ENCODE measurements at places on chromosomes 7 and 10.
A peak's percentile ranks its signal among the peaks of the same experiment; 100 is the strongest.

DNA sequence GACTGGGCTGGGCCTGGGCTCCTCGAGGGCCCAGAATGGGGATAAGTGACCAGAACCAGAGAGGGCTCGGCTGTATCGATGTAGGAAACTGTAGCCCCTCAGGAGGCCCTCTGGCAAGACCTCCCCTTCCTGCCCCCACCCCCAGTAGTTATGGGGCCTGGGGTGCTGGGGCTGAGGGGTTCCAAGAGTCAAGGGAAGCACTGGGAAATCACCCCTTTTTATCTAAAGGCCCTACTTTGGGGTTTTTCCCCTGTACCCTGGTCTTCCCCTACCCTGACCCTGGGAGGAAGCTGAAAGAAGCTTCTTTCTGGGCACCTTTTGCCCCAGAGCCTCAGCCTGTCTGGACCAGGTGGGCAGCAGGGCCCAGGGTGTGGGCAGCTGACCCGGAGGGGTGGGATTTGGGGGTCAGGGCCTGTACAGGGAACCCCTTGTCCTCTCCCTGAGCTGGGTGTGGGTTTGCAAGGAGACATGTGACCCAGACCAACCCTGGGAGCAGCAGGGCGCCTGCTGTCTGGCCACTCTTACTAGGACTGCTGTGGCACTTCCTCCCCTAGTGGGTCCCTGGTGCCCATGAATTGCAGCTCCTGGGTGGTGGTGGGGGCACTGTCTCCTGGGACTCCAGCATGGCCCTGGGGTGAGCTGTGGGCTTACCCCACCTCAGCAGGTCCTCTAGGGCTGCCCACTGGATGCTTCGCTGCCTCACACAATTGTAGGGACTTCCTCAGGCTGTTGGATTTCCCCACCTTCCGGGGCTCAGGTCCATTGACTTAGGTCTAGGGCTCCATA lies 1.5 kb downstream of the IRF5 start:
- no peak for DNase-seq

DNA sequence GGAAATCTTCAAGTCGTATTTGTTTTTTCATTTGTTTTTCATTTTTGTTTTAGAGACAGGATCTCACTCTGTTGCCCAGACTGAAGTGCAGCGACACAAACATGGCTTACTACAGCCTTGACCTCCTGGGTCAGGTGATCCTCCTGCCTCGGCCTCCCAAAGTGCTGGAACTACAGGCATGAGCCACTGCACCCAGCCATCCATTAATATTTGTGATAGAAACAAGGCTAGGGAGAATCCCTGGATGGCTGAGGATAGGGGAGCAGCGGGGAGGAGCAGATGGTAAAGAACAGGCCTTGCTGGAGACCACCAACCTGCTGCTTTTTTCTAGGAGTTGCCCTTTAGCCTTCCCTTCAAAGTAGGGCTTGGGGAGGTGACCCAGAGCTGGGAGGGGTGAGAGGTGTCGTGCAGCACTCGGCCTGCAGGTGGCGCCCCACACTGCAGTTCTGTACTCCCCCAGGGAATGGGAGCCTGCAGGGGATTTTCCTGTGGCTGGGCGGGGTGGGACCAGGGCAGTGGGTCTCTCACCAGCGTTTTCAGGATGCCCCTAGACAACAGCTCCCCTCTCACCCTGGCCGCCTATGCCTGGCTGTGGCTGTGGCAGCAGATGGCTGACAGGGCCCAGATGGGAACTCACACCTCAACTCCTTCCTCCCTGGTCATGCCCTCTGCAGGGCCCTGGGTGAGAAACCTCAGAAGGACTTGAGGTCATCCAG lies 12.6 kb upstream of the CDH23 start:
- peak; percentile 66 for DNase-seq

DNA sequence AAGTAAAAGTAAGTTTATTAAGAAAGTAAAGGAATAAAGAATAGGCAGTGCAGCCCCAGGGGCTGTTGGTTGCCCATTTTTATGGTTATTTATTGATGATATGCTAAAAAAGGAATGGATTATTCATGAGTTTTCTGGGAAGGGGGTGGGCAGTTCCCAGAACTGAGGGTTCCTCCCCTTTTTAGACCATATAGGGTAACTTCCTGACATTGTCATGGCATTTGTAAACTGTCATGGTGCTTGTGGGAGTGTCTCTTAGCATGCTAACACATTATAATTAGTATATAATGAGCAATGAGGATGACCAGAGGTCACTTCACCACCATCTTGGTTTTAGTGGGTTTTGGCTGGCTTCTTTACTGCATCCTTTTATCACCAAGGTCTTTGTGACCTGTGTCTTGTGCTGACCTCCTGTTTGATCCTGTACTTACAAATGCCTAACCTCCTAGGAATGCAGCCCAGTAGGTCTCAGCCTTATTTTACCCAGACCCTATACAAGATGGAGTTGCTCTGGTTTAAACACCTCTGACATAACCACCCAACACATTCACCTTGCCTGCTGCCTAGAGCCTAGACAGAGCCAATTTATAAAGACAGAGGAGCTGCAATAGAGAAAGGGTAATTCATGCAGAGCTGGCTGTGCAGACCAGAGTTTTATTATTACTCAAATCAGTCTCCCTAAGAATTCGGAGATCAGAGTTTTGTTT lies 10.9 kb upstream of the ERCC6 start:
- DNase-seq, result no peak

DNA sequence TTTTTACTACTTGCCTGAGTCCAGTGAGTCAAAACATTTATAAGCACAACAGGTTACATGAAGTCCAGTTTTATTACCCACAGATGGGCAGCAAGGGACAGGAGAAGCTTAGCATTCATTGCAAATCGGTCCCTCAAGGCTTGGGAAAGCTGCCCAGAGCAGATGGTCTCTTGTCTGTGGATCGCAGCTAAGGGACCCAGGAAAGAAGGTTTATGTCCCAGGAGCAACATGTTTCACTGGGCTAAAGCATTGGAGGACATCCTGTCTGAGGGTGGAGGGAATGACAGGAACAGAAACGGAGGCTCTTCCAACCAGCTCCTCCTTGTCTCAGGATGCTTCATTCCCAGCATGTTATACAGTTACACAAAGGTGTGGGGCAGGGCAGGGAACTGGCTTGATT lies 39.3 kb downstream of the TRIM24 start:
- DNase-seq, result no peak

- DNase-seq, result no peak
Measured at GRCh38 chr7:75938921-75939320, 24.0 kb downstream of the POR start.

- no peak for DNase-seq
Measured at GRCh38 chr7:6505685-6506559, 45.3 kb downstream of the GRID2IP start.

GRCh38 chr7:155725006-155725355 lies 80.5 kb downstream of the RBM33 start:
- no peak for DNase-seq

DNA sequence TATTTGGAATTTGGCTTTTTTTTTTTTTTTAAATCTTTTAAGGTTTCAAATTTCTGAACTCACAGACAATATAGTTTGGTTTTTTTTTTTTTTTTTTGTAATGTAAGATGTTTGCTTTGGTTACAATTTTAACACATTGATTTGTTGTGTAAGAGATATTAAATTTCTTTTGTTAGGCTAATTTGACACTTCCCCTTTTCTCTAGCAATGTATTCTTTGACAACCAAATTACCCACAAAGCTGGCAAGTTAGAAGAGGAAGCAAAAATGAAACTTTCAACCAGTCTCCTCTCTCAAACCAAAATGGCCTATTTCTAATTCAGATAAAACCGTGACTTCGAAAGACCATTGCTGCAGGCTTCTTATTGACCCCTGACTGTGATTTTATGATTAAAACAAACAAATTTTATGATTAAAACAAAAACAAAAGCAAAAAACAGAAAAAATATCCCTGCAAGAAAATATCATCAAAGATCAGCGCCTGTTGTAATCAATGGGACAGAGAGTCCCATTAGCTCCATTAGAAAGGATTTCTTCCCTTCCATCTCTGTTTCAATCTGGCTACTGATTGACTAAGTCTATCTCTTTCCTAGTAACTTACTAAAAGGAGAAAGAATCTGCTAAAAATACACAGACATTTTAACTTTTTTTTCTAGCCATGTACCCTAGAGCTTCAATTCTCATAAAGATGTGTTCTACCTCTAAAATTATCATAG lies 489.2 kb downstream of the MDFIC start:
- DNase-seq, result no peak

GRCh38 chr7:141115965-141116364 lies 42.1 kb downstream of the TMEM178B start:
- no peak for DNase-seq

- DNase-seq, result no peak
Measured at GRCh38 chr7:45182856-45183710, 25.5 kb downstream of the RAMP3 start.

GRCh38 chr7:3861386-3861785 lies 560.3 kb downstream of the SDK1 start:
- no peak for DNase-seq

- no peak for DNase-seq
Measured at GRCh38 chr10:16792675-16793074, 24.5 kb downstream of the RSU1 start.

GRCh38 chr10:52645187-52645758 lies 127.3 kb downstream of the MBL2 start:
- DNase-seq, result no peak

- no peak for DNase-seq
Measured at GRCh38 chr10:47178537-47179290, 121.3 kb upstream of the GDF10 start.

GRCh38 chr10:18501198-18501597 lies 150.2 kb downstream of the NSUN6 start:
- no peak for DNase-seq

DNA sequence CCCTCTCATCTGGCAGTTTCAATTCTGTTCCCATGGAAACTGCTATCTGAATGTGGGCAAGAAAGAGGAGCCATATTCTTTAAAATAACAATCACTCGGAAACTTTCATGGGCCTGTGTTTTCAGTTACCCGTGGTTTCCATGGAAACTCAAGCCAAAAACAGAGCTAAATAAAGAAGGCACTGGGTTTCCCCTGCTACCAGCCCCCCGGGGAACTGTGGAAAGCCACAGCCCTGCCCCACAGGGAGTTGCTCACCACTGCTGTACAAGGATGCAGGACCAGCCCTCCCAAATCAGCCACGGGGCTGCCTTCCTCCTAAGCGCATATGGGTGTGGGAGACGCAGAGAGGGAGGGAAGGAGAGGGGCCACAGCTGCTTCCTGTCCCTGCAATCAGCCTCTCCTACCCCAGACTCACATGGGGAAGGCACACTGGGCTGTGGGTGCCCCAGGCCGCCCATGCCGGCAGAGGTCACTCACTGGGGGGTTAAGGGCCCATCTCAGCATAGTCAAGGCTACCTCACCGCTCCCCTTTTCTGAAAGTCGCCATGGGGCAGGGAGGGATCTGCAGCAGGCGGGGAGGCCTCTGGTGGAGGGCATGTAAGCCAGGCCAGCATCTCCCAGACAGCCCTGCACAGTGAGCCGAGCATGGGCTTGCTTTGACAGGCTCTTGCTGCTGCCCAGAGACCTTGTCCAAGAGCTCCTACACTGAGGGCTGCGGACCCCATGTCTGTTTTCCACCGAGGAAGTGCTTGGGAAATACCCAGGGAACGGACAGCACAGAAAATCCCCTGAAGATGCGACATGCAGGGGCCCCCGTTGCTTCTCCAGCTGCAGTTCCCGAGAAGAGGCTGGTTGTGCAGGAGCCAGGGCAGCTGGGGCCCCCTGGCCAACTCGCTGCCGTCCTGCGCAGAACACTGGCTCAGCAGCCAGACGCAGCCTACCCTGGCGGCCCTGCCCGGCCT lies 157.3 kb upstream of the PPP2R2D start:
- no peak for DNase-seq

- no peak for DNase-seq
Measured at GRCh38 chr10:89159761-89160160, 47.4 kb downstream of the CH25H start.

DNA sequence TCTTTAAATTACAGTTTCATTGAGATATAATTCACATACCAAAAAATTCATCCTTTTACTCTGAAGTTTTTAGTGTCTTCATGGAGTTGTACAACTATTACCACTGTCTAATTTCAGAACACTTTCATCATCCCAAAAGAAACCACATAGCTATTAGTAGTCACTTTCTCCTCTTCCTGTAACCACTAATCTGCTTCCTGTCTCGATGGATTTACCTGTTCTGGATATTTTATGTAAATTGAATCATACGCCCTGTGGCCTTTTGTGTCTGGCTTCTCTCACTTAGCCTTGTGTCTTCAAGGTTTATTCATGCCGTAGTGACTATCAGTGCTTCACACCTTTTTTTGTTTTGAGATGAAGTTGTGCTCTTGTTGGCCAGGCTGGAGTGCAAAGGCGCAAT lies 135.5 kb downstream of the DOCK1 start:
- no peak for DNase-seq

DNA sequence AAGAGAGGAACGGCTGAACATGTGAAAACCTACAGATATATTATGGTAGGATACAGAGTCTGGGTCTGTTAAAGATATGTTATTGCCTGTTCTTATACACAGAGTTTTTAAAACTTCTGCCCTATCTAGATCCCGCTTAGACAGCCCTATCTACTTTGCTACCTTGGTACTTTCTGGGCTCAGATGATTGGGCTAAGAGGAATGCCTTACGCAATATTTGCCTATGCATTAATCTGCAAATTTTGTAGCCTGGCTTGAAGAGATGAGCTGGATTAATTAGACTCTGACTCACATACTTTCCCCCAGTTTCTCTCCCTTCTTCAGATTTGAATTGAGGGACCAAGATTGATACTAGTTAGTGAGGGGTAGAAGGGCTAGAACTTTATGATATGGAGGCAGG lies 33.6 kb upstream of the A1CF start:
- no peak for DNase-seq

GRCh38 chr10:113520261-113520660 lies 32.6 kb upstream of the HABP2 start:
- DNase-seq, result no peak

- no peak for DNase-seq
Measured at GRCh38 chr10:85319826-85320225, 991.4 kb downstream of the CCSER2 start.

GRCh38 chr10:78959924-78960285 lies 108.9 kb upstream of the ZMIZ1 start:
- no peak for DNase-seq

GRCh38 chr10:94098896-94099295 lies 105.2 kb downstream of the PLCE1 start:
- DNase-seq, result no peak

GRCh38 chr10:62373639-62373994 lies 552 bp upstream of the ZNF365 start:
- no peak for DNase-seq

GRCh38 chr7:44072364-44073231 lies 7.2 kb upstream of the PGAM2 start:
- peak; percentile 39 for DNase-seq

DNA sequence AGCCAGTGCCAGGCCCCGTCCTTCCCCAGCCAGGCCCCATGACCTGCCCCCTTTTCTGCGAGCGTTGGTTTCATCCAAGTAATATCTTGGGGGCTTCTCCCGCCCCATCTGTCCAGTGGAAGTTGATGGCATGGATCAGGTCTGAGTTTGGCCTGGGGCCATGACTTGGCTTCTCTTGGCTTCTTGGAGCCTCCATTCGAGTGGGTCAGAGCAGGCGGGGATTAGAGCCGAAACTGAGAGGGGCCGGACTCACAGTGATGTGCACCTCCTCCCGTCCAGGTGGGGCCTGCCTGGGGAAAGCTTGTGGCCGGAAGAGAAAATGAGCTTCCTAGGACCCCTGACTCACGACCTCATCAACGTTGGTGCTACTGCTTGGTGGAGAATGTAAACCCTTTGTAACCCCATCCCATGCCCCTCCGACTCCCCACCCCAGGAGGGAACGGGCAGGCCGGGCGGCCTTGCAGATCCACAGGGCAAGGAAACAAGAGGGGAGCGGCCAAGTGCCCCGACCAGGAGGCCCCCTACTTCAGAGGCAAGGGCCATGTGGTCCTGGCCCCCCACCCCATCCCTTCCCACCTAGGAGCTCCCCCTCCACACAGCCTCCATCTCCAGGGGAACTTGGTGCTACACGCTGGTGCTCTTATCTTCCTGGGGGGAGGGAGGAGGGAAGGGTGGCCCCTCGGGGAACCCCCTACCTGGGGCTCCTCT lies 15.1 kb upstream of the LIMK1 start:
- no peak for DNase-seq
